H4 (cell line): ENCODE measurements at places on chromosomes 7 and 10.

- no peak for DNase-seq
Observed at GRCh38 chr10:71962901-71963300, 1.3 kb upstream of the CHST3 start.

- no peak for DNase-seq
Observed at GRCh38 chr7:28183627-28184026, 3.0 kb upstream of the JAZF1 start.

DNA sequence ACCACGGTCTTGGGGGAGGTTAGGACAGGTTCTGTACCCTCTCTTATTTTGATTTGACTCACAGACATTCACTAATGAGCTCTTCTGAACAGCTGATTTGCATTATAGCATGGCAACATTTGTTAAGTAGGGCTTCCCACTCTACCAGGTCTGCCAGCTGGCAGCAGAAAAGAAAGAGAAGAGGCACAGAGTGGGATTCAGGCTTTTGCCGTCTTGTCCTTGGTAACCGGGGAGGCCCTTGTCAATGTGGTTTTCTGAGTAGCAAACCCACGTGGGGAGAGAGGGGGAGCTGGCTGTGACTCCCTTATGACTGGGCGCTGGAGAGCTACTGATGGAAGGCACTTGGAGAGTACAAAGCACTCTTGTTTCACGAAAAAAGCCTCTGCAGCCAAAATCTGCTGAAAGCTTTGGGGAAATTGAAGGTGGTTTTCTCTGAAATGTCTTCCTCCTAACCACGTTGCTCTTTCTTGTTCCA, 355.3 kb upstream of the GALNT17 start:
- no peak for DNase-seq

- peak; percentile 93 for DNase-seq
Observed at GRCh38 chr10:119315128-119316001, 108.0 kb downstream of the GRK5 start.

- DNase-seq, result peak; percentile 91
Observed at GRCh38 chr7:64463636-64464375, 99.1 kb downstream of the ZNF680 start.

DNA sequence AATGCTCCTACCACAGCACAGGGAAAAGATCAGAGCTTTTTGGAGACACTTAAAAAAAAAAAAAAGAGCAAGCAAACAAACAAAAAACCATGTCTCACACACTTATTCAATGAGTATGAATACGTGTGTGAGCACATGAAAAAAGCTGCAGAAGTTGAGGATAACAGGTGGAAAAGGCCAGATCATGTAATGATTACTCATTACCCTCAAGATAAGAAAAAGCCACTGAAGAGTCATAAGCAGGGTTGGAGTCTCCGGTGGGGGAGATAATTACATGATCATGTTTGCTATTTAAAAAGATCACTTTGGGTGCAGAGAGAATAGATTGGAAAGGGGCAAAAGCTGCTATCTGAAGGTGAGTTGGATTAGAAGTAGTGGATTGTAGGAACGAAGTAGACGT, 77.0 kb downstream of the POU6F2 start:
- no peak for DNase-seq

DNA sequence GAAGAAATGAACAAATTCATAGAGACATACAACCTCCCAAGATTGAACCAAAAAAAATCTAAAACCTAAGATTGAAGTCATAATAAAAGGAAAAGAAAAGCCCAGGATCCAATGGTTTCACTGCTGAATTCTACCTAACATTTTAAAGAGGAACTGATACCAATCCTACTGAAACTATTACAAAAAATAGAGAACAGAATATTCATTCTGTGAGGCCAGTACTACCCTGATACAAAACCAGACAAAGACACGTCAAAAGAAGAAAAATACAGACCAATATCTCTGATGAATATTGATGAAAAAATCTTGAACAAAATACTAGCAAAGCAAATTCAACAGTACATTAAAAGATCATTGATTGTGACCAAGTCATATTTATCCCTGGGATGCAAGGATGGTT, 128.5 kb upstream of the STEAP1 start:
- no peak for DNase-seq

DNA sequence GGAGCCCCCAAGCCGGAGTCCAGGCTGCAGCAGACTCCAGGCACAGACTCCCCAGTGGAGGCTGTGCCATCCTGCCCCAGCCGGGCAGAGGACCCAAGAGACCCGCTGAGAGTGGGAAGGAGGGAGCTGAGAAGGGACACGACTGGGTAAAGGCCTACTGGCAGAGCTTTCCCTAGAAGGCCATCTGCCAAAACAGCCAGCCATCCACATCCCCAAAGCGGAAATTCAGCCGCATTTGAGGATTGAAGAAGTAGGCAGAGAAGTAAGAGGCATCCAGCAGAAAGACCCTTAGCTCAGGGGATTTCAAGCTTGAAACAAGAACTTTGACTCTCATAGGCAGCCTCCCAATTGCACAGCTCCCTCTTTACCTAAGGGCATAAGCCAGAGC, 857 bp downstream of the CPXM2 start:
- DNase-seq, result no peak

DNA sequence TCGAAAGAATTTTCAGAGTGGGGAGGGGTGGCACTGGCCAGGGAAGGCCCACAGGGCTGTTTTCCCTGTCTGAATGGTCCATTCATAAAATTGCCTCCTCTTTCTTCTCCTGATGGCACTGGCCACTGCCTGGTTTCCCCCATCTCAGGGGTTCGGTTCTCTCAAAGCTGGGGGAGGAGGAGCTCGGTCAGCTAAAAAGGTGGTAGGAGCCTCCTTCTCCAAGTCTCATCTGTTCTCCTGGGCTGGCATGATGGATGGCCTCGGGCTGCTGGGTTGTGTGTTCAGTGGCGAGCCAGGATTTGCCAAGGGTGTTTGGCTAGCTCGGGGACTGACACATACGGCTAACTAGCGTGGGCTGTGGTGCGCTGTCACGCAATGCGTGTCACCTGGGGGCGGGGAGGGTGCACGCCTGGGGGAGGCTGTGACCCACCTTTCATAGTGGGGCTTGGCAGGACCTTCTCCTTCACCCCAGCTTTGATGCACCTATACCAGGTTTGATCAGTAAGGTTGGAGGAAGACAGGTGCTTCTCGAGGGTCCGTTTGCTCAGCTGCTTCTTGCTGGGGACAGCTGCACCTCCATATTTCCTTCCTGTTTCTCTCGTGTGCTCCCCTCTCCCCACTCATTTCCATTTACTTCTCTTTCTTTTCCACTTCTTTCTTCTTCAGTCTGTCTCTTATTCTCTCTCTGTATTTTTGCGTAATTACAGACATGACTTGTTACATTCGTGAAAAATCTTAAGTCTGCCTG, 36.3 kb downstream of the RBM20 start:
- no peak for DNase-seq
